ENCODE measurements at places on chromosomes 2 and 18.

GRCh38 chr2:119513832-119514231 lies 10.5 kb downstream of the SCTR start:
- no peaks in the 10 kb centered on the region for H3K4me1 ChIP-seq
- no peaks in the 10 kb centered on the region for H3K27me3 ChIP-seq
- no peak for DNase-seq

DNA sequence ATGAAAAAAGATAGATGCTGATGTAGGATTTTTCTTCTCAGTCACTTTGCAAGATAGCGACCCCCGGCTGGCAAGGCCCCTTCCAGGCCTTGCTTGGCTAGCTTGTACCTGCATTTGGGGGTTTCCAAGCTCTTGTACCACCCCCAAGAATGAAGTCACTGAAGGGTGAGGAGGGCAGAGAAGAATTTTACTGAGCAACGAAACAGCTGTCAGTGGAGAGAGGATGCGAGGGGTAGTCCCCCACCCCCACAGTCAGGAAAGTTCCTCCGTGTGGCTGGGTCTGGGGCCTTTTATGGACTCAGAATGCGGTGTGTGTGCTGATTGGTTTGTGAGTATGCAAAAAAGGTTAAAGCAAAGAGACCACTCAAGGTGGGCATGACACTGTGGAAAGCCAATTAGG lies 382.0 kb downstream of the GPD2 start:
- DNase-seq: no peak
- no peaks in the 10 kb centered on the region for H3K36me3 ChIP-seq
- no peaks in the 10 kb centered on the region for H3K27me3 ChIP-seq
- no peaks in the 10 kb centered on the region for H3K4me1 ChIP-seq
- H3K27ac ChIP-seq: no peak overlapping the region

GRCh38 chr2:105760191-105760590 lies 15.5 kb downstream of the NCK2 start:
- no peaks in the 10 kb centered on the region for H3K36me3 ChIP-seq
- no peak for DNase-seq
- no peak overlapping the region for H3K4me3 ChIP-seq
- H3K27me3 ChIP-seq: no peaks in the 10 kb centered on the region
- no peak overlapping the region for H3K27ac ChIP-seq

- H3K4me3 ChIP-seq: no peak overlapping the region
- H3K4me1 ChIP-seq: peaks cover 5% of the 10 kb centered on the region
- no peak overlapping the region for H3K27ac ChIP-seq
These were observed 4.7 kb downstream of the HTRA2 start for GRCh38 chr2:74534411-74534810.

DNA sequence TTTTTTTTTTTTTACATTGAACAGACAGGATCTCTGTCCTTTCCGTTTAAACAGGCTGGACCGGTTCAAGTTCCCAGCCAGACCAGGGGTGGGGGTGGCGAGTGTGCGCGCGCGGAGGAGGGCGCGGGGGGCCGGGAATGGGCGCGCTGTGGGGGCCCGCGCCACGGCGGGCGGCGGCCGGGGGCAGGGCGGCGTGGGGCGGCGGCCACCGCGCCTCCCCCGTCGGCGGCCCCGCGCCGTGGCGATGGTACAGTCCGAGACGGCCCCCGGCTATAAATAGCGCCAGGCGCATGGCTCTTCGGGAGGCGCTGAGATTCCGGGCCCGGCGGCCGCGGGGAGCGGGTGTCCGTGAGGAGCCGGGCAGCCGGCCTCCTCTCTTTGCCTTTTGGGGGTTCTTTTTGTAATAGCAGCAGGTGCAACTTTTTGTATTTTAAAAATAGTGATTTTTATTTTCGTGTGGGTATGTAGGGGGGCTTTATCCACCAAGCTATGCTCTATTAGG lies 430 bp upstream of the CELF4 start:
- no peaks in the 10 kb centered on the region for H3K4me1 ChIP-seq

GRCh38 chr2:30147715-30148610 lies 1.2 kb downstream of the YPEL5 start:
- peak overlapping the region; percentile 70 for H3K4me3 ChIP-seq
- H3K27me3 ChIP-seq: no peaks in the 10 kb centered on the region
- H3K36me3 ChIP-seq: peaks cover 4% of the 10 kb centered on the region
- H3K4me1 ChIP-seq: peaks cover 39% of the 10 kb centered on the region

DNA sequence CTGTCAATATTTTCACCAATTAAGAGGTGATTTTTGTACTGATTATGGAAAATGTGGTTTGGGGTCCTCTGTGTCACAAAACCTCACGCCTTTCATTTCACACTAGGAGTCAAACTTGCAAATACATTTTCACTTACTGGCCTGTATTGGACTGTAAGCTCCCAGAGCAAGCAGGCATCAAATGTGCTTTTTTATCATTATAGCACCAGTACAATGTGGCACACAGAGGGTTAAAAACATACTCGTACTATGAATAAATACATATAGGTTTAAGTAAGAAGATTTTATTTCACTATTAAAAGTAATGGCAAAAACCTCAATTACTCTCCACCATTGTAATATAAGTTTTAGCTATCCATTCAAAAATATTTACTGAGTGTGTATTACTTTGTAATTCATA lies 56.7 kb downstream of the ABCB11 start:
- peaks cover 7% of the 10 kb centered on the region for H3K4me1 ChIP-seq
- no peak for DNase-seq
- H3K4me3 ChIP-seq: no peak overlapping the region
- no peaks in the 10 kb centered on the region for H3K27me3 ChIP-seq
- no peaks in the 10 kb centered on the region for H3K36me3 ChIP-seq

DNA sequence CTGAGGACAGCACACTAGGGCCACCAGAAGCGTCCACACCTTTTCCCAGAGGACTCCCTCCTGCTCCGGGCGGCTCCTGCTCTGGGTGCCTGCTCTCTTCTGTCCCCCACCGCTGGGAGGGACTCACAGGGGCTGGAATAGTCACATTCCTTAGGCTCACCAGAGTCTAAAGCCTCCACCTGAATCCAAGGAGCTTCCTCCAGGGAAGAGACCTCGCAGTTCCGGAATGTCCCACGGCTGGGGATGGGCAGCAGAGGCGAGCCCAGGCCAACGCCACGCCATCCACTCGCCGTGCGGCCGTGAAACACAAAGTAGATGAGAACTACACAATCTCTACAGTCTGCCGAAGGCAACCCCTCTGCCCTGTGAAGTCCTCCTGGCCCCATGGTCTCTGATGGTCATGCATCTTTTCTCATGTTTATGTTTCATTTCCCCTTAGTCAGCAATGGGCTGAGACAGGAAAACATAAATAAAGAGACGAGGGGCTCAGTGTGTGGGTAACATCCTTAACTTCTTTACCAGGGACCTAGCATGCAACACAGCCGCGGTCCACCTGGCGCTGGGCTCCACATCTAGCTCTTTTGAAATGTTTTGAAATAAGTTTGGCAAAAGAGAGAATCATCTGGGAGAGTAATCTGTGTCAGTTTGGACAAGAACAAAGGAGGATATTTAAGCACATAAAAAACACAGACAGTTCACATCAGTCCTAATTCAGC lies 98.4 kb downstream of the PXDN start:
- no peak overlapping the region for H3K27ac ChIP-seq
- H3K4me1 ChIP-seq: peaks cover 14% of the 10 kb centered on the region
- no peak for DNase-seq
- no peak overlapping the region for H3K4me3 ChIP-seq
- peaks cover 7% of the 10 kb centered on the region for H3K36me3 ChIP-seq

DNA sequence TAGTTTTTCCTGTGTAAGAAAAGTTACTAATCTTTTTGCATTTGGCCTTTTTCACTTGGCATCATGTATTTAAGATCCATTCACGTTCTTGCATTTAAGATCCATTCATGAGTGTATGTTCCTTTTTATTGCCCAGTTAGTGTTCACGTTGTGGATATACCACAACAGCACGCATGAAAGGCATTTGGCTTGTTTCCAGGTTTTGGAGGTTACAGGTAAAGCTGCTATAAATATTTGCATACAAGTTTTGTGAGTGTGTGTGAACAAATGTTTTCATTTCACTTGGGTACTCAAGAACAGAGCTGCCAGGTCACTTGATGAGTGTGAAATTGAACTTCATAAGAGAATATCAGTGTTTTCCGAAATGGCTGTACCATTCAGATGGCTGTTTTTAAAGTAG lies 121.2 kb downstream of the CCBE1 start:
- DNase-seq: no peak
- H3K4me3 ChIP-seq: no peak overlapping the region
- peaks cover 10% of the 10 kb centered on the region for H3K27me3 ChIP-seq
- H3K36me3 ChIP-seq: no peaks in the 10 kb centered on the region

DNA sequence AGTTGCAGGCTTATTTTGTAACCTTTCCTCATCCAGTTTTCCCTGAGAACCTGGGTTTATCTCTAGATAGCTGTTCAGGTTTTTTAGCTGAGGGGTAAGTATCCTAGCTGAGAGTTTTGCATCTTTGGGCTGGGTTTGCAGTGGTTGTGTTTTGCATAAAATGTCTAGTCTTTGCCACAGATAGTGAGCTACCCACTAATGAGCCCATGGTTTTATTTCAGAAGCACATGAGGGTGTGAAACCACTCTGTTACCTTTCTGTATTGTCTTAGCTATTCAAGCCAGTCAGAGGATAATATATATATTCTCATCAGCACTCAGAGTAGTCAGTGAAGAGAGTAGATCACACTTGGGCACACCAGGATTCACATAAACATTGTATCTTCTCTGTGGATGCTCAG lies 24.6 kb upstream of the TXNDC2 start:
- peaks cover 3% of the 10 kb centered on the region for H3K4me1 ChIP-seq
- no peak for DNase-seq
- peaks cover 51% of the 10 kb centered on the region for H3K27me3 ChIP-seq

- no peak overlapping the region for H3K27ac ChIP-seq
- H3K4me1 ChIP-seq: no peaks in the 10 kb centered on the region
- H3K27me3 ChIP-seq: peaks cover 26% of the 10 kb centered on the region
- H3K36me3 ChIP-seq: no peaks in the 10 kb centered on the region
- no peak for DNase-seq
These were observed 10.2 kb upstream of the ZNF407 start for GRCh38 chr18:74587441-74587840.

DNA sequence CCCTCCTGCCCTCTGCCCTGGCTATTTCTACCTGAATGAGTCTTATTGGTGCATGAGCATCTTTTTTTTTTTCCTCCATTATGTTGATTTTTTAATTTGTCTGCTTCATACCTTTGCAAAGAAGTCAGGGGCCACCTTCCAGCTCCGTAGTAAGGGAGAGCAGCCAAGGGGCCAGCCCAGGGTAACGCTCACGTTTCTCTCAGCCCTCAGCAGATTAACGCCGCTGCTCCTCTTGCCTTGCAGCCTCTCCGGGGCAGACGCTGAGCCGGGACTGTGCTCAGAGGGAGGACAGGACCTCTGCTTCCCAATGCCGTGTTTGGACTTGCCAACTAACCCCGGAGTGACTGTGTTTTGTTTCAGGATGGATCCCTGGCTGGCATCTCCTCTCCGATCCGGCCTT lies 241.7 kb downstream of the ATAD2B start:
- H3K27me3 ChIP-seq: no peaks in the 10 kb centered on the region
- no peak overlapping the region for H3K4me3 ChIP-seq
- no peak overlapping the region for H3K27ac ChIP-seq
- no peak for DNase-seq
- no peaks in the 10 kb centered on the region for H3K4me1 ChIP-seq
- H3K36me3 ChIP-seq: no peaks in the 10 kb centered on the region

DNA sequence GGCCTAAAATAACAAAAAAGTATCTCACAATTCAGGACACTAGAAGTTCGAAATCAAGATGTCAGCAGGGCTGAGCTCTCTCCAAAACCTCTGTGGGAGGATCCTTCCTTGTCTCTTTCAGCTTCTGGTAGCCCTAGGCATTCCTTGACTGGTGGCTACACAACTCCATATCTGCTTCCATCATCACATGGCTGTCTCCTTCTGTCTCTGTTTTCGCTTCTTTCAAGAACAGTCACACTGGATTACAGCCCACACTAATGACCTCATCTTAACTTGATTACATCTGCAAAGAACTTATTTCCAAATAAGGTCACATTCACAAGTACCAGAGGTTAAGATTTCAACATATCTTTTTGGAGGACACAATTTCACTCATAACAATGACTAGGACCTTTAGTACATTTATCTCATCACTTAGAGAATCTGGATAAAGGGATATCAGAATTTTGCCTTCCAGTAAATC lies 275.2 kb downstream of the IRS1 start:
- no peak overlapping the region for H3K27ac ChIP-seq
- no peaks in the 10 kb centered on the region for H3K36me3 ChIP-seq
- H3K4me3 ChIP-seq: no peak overlapping the region

GRCh38 chr2:119487434-119488244 lies 36.6 kb downstream of the SCTR start:
- peaks cover 37% of the 10 kb centered on the region for H3K4me1 ChIP-seq
- H3K36me3 ChIP-seq: no peaks in the 10 kb centered on the region
- H3K27ac ChIP-seq: no peak overlapping the region
- H3K27me3 ChIP-seq: no peaks in the 10 kb centered on the region
- DNase-seq: no peak

DNA sequence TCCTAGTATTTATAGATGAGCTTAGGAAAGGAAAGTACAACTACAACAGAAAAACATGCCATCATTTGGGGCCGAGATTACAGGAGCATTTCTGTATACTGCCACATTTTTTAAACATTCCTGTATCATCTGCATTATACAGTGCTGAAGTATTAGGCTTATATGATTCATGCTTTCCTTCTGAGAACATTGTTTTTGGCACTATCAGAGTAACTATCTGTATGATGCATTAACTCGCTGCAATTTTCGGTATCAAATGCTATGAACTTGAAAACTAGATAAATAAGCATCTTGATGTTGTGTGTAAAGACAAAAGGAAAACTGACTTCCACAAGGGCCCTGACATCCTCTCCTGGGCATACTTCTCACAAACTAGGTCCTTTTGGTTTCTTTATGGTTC lies 102.0 kb downstream of the RIT2 start:
- H3K4me1 ChIP-seq: no peaks in the 10 kb centered on the region
- H3K4me3 ChIP-seq: no peak overlapping the region
- no peak overlapping the region for H3K27ac ChIP-seq
- DNase-seq: peak; percentile 38
- H3K27me3 ChIP-seq: no peaks in the 10 kb centered on the region

DNA sequence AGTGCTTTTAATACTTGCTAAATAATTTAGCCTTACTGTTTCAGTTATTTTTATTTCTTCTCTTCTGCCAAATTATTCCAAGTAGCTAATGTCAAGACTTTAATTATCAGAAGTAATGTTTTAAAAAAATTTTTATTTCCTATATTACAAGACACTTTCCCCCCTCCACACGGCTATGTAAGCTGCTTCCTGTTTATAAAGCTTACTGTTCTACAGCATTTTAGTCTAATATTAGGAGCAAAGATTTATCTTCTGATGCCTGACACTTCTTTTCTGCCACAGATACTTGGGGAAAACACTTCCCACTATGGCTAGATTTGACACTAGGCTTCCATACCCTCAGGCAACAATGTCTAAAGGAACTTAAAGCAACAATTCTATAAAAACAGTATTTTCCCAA lies 62.3 kb downstream of the ROCK1 start:
- no peak for DNase-seq
- H3K4me1 ChIP-seq: peaks cover 4% of the 10 kb centered on the region
- no peak overlapping the region for H3K4me3 ChIP-seq

DNA sequence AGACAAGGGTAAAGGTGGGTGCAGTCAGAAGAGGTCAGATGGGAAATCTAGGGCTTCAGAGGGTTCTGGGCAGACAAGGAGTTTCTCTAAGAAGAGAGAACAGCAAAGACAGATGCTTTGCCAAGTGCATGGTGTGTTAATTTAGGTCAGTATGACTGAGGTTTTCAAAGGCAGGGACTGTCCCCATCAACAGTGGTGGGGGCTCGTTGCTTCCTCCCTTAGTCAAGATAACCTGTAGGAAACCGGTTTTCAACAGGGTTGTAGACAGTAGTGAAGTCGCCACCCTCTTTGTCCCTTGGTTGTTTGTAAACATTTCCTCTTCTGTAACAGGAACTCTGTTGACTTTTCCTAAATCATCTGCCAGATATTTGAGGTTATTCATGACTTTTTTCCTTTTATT lies 11.6 kb downstream of the RAB12 start:
- H3K27me3 ChIP-seq: no peaks in the 10 kb centered on the region
- H3K27ac ChIP-seq: no peak overlapping the region
- H3K36me3 ChIP-seq: peaks cover 3% of the 10 kb centered on the region
- no peak for DNase-seq

Data from cardiac muscle cell (in vitro differentiated cells and primary cell).